ENCODE measurements at places on chromosomes 3 and 15.

GRCh38 chr15:100879464-100880138 is at the start of gene ALDH1A3:
ALDH1A3 (plus strand) TSS chr15:100879831; CDS start chr15:100879908, 77 bp downstream.
- DNase-seq, result peak; percentile 34

GRCh38 chr3:194503081-194503531 is 16.3 kb upstream of the ATP13A3 start:
- DNase-seq, result no peak

GRCh38 chr3:51388286-51389029 is 2.6 kb upstream of the RBM15B start:
- no peak for DNase-seq

- no peak for DNase-seq
Observed at GRCh38 chr15:73682600-73683090, 1.5 kb upstream of the CD276 start.

GRCh38 chr15:27850981-27851857 is 247.9 kb downstream of the OCA2 start:
- DNase-seq, result no peak

- no peak for DNase-seq
Observed at GRCh38 chr3:71269906-71270305, 313.6 kb downstream of the FOXP1 start.

DNA sequence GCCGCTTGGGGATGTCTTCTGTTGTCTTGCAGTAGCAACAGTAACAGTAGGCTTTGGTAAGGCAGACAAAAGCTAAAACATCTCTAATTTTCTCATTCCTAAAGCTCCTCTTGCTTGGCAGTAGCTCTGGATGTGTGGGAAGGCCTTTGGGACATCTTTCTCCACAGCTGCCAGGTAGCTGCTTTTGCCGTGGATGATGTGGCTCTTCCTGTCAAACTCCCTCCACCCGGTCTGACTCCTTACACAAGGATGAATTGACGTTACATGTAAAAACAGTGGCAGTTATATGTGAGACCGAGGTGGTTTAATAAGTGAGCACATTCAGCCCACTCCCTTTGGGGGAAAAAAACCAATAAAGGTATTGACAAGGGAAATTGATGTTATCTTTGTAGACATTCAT is 309.1 kb downstream of the TUSC7 start:
- no peak for DNase-seq

DNA sequence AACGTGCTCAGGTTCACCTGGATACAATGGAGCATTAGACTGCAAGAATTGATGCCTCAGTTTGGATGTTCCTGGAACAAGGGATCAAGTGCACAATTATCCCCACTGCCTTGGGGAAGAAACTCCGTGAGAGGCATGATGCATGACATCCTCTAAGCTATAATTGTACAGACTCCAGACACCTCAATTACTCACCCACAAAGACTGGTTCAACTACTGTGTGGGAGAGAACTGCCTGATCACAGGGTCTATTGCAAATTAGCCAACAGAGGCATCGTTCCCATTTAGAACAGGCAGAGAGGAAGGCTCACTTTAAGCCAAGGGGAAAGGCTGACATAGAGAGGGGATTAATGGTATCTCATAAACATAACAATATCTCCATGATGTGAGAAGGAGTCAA is 43.5 kb downstream of the ARRDC4 start:
- DNase-seq, result no peak

GRCh38 chr15:44370830-44371229 is 56.6 kb upstream of the CTDSPL2 start:
- DNase-seq, result no peak

GRCh38 chr3:13083898-13084297 is 10.7 kb upstream of the IQSEC1 start:
- no peak for DNase-seq

GRCh38 chr3:184635126-184635525 is 73.5 kb downstream of the EPHB3 start:
- no peak for DNase-seq

- DNase-seq, result no peak
Observed at GRCh38 chr3:175670557-175670956, 811.4 kb downstream of the NAALADL2 start.

GRCh38 chr3:197674741-197675562 is 61.8 kb downstream of the RUBCN start:
- no peak for DNase-seq

DNA sequence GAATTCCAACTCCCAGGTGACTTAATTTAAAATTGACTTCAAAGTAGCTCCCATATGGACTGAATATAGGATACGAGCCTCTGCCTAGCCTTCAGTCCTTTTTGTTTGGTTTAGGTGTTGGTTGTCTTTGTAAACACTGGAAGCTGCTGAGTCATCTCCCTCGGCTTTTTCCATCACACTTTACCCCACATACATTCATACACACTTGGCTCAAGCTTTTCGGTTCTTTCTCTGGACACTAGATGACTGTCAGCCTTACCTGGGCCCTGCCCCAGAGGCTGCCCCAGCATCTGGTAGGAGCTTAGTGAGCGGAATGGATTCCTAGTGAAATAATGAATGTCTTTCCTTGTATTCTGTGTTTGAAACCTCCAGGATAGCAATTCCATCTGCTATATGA is 201.5 kb upstream of the IL12A start:
- peak; percentile 59 for DNase-seq

DNA sequence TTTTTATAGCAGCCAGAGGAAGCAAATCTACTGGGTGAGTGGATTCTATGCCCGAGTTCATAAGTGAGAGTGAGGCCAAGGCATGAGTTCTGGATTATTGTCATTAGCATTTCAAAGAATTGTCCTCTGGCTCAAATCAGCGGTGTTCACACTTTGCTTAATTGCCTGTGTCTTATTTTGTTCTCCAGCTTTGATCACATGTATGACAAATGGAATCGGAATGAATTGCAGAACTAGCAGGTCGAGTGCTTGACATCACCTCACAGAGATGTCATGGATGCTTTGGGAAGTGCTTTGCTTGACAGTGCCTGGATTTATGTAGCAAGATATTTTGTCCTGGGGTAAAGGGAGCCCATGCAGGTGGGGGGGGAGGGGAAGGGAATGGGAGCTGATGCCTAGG is 68.0 kb downstream of the SH3GL3 start:
- DNase-seq, result no peak

DNA sequence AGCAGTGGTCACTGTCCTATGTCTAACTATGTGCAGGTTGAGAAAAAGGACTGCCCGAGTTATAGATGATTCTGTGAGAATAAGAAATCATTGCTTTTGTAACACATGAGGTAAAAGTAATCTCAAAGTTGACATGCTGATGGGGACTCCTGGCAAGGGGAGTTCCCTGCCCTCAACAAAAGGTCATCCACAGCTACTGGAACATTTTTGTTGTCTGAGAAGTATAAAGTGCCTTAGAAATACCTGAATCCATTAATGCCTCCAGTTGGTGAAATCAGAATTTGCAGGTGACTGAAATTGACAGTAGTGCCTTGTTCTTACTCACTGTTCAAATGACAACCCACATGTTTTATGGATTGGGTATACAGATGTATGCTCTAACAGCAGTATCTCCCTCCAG is 43.7 kb upstream of the RBM5 start:
- DNase-seq, result no peak

DNA sequence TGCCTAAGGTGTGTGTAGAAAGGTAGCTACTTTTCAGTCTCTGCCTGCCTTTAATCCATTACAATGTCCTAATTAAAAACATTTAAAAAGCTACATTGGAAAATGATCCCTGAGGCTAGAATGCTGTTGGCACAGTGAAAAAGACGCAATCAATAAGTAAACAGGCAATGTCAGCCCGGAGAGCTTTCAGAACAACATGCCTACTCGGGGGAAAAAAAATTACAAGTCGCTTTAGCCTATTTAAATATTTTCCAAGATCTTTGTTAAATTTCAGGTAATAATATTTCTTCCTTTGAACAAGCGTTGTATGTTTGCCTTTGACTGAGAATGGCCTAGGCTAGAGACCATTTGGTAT is 46.6 kb upstream of the CD47 start:
- no peak for DNase-seq

DNA sequence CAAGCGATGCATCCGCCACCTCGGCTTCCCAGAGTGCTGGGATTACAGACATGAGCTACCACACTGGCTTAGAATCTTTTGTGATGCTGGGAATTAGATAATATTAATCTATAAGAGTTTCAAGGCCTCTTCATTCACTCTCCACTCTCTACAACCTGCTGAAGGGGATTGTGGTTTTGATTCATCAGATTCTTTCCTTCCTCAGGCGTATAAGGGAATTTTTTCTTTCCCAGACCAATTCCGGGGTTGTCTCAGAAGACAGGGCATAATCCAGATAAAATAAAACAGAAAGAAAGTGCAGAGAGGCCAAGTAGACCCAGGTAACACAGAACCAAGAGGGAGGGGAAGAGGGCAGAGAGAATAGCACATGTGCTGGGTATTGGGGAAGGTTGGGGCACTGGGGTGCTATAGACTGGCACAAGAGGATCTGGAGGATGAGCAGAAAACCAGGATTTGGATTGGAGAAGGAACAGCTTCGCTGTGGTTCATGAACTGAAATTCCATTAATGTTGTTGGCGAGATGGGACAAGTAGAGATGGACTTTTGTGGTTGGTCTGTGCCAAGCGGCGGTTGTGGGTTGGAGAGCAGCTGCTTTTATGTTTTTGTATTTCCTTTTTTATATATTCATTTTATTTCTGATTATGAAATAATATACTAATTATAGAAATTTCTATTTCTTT is 12.8 kb downstream of the ARL6IP5 start:
- DNase-seq, result no peak

- no peak for DNase-seq
Observed at GRCh38 chr15:56272454-56272853, 28.8 kb upstream of the RFX7 start.

GRCh38 chr15:101476756-101477155 is 12.8 kb downstream of the PCSK6 start:
- DNase-seq, result no peak

GRCh38 chr3:115418583-115418982 is 204.7 kb upstream of the GAP43 start:
- DNase-seq, result no peak

DNA sequence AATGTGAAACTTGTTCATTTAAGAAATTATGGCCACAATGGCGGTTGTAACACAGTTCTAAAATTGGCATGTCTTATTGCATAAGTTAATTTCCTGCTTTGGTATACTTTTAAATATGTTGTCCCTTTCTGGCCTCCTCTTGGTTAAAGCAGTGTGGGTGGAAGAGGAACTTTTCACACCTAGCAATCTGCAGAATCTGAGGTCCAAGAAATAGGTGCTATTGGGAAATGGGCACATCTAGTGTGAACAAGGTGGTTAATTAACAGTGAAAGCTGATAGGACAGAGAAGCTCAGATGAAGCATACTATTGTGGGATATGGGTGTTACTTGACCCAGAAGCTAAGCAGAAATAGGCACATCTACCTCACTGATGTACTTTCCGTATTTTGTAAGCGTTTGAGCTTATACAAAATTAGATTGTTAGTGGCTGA is 10.6 kb downstream of the CMC1 start:
- DNase-seq, result no peak

- DNase-seq, result no peak
Observed at GRCh38 chr15:36284911-36285310, 294.5 kb upstream of the CDIN1 start.

- DNase-seq, result no peak
Observed at GRCh38 chr3:67692621-67693020, 38.2 kb upstream of the SUCLG2 start.

DNA sequence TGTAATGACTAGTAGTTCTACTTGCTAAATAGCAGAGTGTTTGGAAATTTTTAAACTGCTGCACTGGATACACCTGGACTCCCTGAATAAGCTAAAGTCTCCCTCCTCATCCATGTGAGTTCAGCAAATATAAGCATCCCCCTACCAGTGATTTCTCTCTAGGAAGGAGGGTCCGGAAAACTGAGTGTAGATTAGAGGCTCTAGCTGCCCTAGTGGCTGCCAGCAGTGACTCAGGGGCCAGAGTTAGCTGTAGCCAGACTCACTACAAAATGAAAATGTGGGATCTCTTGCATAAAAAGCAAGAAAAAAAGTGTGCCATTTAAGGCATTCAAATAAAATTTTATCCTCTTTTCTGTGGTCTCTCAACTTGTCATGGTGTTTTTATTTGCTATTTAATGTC is 485.0 kb upstream of the ATP11B start:
- DNase-seq, result no peak

GRCh38 chr3:178950676-178951075 is 120.9 kb downstream of the ZMAT3 start:
- no peak for DNase-seq

DNA sequence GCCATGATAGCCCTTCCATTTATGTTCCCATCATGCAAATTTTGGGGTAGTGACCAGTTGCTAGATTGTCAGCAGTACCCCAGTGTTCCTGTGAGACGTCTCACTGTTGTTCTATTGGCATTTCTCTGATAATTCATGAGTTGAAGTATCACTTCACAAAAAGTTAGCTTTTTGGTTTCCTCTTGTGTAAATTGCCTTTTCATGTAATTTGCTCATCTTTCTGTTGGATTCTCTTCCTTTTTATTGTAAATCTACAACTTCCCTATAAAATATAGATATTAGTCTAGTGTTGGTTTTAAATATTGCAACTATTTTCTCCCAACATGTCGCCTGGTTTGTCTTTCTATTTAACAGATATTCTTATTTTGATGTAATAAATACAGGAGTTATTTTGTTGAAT is 7.5 kb upstream of the A4GNT start:
- no peak for DNase-seq

DNA sequence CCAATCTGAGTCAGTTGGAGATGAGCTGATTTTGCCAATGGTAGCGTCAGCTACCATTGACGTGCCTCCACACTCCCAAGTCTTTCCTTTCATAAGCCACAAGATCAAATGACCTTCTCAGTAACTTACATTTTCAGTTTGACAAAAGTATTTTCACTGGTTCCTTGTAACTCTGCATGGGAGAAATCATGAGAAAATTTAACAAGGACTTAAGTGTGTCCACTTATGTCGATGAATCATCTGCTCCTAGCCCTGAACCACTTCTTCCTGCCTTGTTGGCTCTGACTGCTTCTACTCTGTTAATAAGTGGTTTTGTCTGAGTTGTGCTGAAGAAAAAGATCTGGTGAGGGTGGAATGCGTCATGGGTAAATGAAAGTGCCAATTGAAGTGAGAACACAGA is 101.2 kb downstream of the NFKBIZ start:
- no peak for DNase-seq
